ENCODE measurements at places on chromosomes 5 and 9.

DNA sequence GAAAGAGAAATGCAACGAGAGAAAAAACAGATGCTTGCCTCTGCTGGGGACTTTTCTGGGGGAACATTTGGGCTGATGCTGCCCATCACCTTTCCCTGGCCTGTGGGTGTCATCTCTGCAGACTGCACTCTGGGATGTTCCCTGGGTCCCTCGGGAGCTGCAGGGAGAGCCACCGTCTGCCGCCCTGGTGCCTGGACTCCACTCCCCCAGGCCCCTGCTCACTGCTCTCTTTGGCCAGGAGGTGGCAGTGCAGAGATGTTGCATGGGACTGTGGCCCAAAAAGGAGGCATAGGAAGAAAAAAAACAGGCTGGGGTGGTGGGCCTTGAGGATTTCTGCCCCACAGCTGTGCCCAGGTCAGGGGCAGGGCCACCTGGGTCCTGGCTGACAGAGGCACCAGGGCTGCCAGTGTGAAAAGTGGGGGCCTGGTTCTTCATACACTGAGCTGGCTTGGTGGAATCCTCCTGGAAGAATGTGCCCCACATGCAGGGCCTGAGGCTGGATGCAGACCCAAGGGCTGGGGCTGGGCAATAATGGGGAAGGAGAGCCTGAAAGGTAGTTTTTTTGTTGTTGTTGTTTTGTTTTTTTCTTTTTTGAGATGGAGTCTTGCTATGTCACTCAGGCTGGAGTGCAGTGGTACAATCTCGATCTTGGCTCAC lies 353.6 kb downstream of the SLIT3 start:
- no peak for DNase-seq

DNA sequence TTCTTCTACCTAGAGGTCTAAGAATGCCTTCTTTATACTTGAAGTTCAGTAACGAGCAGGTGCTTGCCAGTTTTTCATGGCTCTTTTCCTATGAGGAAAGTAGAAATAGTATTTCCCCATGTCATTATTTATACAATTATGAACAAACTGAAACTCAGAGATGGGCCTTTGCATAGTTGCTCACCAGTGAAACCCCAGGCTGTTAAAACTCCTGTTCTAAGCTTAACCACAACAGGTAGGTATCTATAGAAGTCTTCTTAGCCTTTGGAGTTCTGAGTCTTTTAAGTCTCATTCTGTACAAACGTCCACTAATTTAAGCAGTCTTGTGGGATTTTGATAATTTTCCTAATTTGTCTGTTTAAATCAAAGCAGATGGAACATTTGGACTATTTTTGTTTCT lies 90.1 kb downstream of the STARD4 start:
- no peak for DNase-seq

DNA sequence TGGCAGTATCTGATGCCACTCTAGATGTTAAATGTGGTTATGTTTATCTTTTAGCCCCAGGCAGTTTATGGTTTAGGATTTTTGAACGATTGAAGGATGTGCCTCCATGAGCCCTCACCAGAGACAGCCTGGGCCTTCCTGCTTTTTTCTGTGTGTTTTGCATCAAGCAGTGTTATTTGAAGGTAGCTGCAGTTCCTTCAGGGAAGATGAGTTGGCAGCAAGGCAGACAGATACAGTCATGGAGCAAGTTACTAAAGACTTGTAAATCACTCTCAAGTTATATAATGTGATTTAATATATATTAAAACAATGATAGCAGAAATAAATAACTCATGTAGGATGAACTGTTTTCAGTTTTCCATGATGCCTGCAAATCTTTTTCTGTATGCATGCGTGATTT lies 204.9 kb downstream of the CD180 start:
- no peak for DNase-seq

DNA sequence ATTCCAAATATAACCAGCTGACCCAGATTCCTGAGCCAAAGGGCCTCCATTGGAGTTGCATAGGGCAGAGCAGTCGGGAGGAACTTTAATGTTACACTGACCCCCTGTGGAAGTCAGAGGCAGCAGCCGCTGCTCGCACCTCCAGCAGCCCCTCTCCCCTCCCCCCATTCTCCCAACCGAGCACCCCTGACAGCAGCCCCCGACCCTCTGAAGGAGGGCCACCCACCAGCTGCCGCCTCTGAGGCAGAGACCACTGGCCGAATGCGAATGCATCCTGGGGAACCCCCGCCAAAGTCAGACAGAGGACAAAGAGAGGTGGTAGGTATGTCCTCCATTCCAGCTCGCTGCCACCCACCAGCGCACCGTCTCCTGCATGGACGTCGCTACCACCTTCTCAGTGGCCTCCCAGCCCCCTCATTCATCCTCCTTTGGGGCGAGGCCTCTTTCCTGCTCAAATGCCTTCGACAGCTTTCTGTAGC lies 231.0 kb downstream of the CDK5RAP2 start:
- no peak for DNase-seq

DNA sequence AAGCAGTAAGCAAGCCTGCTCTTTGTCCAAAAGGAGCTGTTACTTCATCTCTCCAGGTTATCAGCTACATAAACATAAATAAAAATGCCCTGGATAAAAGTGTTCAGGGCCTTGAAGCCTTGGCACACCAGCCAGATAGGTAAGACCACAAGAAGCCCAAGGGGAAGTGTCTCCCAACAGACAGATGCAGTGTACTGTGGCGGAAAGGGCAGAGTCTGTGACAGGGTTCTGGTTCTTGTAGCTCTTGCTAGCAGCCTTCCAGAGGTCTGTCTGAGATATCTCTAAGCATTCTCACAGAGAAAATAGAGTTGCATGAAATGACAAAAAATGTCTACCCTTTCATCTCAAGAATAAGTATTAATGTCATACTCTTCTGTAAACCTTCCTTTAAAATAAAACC lies 30.1 kb downstream of the ISOC1 start:
- DNase-seq: no peak

DNA sequence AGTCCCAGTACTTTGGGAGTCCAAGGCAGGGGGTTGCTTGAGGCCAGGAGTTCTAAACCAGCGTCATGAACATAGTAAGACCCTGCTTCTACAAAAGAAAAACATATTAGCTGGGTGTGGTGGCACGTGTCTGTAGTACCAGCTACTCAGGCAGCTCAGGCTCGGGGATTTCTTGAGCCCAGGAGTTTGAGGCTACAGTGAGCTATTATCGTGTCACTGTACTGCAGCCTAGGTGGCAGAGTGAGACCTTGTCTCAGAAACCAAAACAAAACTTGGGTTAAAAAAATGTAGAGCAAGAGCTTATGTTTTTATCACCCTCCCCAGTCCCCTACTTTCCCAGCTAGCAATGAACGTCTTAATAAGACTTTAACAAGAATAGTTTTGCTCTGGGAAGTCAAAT lies 46.7 kb downstream of the UHRF2 start:
- DNase-seq: no peak

- no peak for DNase-seq
These were observed 211.9 kb downstream of the MEF2C start for GRCh38 chr5:88671106-88671504.

DNA sequence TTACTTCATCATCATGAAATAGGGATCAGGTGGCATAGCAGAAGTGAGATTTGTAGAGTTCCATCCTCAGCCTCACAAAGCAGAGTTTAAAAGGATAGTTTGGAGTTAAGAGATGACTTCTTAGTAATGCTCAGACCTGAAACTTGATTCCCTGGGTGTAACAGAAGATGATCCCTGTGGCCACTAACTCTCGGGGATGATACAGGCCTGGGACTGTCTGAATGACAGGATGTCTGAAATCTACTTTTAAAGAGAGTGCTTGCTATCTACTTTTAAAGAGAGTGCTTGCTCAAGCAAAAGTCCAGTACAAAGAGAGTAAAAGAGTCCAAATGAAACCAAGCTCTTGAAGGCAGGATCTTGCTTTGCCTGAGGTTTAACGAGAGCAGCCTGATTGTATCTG lies 14.6 kb downstream of the ADAMTS16 start:
- DNase-seq: no peak

DNA sequence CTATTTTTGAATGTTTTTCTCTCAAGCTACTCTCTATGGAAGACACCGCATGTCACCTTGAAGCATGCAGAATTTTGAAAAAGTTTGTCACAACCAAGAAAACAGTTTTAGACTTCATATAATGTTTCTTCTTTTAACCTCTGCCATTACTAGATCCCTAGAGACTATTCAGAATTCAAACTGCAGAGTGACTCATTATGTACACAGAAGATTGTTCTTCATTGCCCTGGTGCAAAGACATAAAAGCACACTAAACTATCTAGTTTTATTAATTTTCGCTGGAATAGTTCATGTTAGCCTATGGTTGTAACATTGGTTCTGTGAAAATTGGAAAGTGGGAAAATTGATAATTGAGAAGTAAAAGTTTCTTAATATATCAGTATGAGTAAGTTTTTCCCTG lies 18.4 kb downstream of the F2RL2 start:
- DNase-seq: no peak
